Activated CD4-positive, alpha-beta T cell treated with anti-CD3 and anti-CD28 coated beads for 4 hours (primary cell): ENCODE measurements at places on chromosomes 3 and 15.

GRCh38 chr15:59609730-59610712, 1.6 kb upstream of the GCNT3 start:
- no peak for DNase-seq

- no peak for DNase-seq
Measured at GRCh38 chr3:107432013-107432515, 54.8 kb downstream of the CCDC54 start.

- DNase-seq: no peak
Measured at GRCh38 chr3:67118635-67119034, 120.5 kb downstream of the KBTBD8 start.

DNA sequence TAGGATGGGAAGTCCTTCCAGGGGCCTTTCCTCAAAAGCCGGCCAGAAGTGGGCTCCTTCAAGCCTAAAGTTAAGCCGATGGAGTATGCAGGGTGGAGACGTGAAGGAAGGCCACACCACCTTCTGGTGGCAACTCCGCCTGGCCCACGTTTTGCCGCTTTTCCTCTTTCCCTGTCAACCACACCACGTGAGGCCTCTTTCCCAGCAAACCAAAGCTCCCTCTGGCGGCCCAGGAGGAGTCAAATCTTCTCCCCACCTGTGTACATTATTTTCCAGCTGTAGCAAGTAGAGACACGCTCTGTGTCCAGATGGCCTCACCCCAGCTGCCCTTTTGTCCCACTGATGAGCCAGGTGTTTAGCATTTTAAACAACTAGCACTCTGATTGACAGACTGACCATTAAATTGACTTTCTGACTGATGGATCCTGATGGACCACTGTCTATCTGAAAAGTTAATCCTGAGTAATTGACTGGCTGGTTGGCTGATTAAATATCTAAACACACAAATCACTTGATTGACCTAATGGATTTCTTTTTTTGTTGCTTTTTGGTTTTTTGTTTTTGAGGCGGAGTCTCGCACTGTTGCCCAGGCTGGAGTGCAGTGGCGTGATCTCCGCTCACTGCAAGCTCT, 59.6 kb upstream of the ZBTB38 start:
- no peak for DNase-seq
